ENCODE measurements at places on chromosomes 11 and 22.

- DNase-seq, result no peak
Observed at GRCh38 chr11:130330101-130330684, 15.5 kb upstream of the ZBTB44 start.

- no peak for DNase-seq
Observed at GRCh38 chr11:120869516-120870011, 154.3 kb upstream of the TBCEL start.

GRCh38 chr11:107864591-107864990 lies 6.0 kb upstream of the SLC35F2 start:
- DNase-seq, result no peak

GRCh38 chr11:13857828-13858227 lies 104.7 kb upstream of the SPON1 start:
- no peak for DNase-seq

- no peak for DNase-seq
Observed at GRCh38 chr11:133697603-133698180, 147.6 kb downstream of the SPATA19 start.

DNA sequence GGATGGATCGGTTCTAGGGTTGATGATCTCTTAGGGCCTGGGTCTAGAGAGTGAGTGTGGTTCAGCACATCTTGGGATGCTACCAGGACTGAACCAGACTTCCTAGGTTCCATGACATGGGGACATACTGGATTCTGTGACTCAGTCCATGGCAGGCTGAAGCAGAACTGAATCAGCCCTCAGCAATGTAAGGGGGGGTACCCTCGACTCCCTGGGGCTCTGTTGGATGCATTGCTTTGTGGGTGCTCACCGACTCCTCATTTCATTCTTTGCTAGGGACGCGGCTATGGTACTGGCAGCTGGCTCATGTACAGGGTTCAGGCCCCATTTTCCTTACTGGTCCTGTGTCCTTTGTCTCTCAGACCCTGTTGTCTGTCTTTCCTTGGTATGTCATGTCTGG lies 733 bp upstream of the GRAMD1B start:
- no peak for DNase-seq

GRCh38 chr11:114060392-114061047 lies 1.0 kb downstream of the ZBTB16 start:
- DNase-seq, result peak; percentile 29

- DNase-seq, result no peak
Observed at GRCh38 chr11:58433638-58434203, 5.8 kb upstream of the OR5B2 start.

GRCh38 chr11:110182886-110183285 lies 89.7 kb downstream of the ZC3H12C start:
- no peak for DNase-seq

Measured in stimulated activated CD4-positive, alpha-beta T cell treated with anti-CD3 and anti-CD28 coated beads, Interleukin-4, amount 100 ng/mL, for 24 hours (primary cell).